ENCODE measurements at places on chromosomes 12 and 14.

- no peak for DNase-seq
These were observed 3.5 kb downstream of the AICDA start for GRCh38 chr12:8609061-8609570.

DNA sequence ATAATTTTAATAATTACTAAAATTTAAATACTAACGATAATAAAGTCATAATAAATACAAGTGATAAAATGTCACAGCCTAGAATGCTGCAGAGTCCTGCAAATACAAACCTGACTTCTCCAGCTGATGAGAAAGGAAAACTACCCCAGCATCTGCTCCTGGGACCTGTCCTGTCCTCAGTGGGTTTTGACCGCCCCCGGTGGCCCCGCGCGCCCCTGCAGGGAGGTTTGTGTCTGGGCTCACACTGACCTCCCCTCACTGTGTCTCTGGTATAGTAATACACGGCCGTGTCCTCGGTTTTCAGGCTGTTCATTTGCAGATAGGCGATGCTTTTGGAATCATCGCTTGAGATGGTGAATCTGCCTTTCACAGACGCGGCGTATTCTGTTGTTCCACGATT is 1139.4 kb downstream of the TMEM121 start:
- no peak for DNase-seq

DNA sequence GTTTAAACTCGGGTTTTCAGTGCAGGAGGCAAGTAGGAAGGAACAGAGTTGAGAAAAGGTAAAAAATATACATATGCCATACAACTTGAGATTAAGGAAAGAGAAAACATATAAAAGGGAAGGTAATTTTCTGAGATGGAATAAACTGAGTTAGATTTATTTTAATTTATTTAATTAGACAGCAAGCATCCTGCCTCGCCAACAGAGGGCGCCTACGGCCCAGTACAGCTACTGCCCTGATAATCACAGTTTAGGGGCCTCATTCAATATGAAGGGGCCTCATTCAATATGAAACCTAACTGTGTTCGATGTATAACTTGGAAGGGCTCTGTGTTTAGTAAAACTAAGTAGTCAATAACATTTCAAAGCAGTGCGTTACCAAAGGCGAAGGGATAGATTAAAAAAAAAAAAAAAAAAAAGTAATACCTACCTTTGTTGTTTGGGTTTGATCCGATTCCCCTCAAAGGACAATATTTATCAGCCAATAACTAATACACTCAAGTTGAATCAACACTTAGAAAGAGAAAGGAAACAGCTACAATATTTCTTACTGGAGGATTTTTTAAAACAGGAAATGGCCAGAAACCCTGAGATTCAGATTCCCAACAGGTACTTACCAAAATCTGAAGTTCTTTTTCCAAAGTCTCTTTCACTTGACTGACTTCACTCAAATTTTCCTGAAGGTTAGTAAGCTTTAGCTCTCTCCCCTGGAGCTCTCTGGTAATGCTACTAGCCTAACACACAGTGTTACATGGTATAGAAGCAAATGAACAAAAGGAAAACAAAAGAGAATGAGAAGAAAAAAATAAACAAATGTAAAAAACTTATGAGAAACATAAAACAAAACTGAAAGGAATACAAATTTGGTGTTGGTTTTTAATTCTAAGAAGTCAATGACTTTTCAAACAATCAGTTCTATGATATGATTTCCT is 70.0 kb upstream of the VPS33A start:
- peak; percentile 2 for DNase-seq

- no peak for DNase-seq
These were observed 99.8 kb downstream of the BORCS5 start for GRCh38 chr12:12456637-12457036.

All from stimulated activated CD8-positive, alpha-beta memory T cell treated with anti-CD3 and anti-CD28 coated beads, Interleukin-7, amount 100 ng/mL, for 4 hours (primary cell).